ENCODE measurements at places on chromosomes 2 and 18.

- DNase-seq, result no peak
Measured at GRCh38 chr2:183049420-183049819, 11.2 kb upstream of the NCKAP1 start.

- no peak for DNase-seq
Measured at GRCh38 chr18:32753656-32754260, 19.1 kb downstream of the KLHL14 start.

- DNase-seq, result no peak
Measured at GRCh38 chr2:60353863-60354262, 199.6 kb downstream of the BCL11A start.

- DNase-seq, result no peak
Measured at GRCh38 chr2:19312949-19313348, 45.5 kb downstream of the OSR1 start.

GRCh38 chr18:62085756-62086155 lies 101.1 kb downstream of the PIGN start:
- no peak for DNase-seq

DNA sequence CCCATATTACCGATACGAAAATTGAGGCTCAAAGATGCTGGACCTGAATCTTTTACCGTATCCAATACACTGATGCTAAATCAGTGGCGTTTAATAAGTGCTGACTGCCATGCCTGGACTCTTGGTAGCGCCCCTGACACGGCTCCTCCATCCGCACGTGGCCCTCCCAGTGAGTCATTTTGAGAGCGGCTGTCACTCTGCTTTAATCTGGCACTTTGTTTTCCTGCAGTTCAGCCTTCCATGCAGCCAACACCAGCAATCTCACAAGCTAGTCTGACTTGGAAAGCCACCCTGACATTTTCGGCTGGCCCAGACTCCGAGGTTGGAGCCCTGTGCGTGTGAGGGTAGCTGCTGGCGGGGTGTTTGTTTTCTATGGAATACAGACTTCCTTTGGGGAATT lies 155.1 kb upstream of the LMAN1 start:
- no peak for DNase-seq

DNA sequence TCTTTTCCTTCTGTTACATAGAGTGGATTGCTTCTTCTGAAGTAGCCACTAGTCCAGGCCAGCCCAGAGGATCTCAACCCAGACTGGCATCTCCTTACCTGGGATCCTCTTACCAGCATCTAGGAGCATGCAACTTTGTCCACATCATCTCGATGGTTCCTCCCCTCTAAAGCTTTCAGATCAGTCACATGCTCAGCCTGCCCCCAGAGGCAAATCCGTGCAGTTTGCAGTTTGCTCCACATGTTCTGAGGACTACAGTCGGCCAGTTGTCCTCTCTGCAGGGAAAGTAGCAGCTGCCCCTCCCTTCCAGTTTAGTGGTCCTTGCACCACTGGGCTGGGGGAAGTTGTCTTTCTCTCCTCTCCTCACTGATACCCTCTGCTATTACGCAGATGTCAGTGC lies 259.8 kb upstream of the APCDD1 start:
- DNase-seq, result no peak

DNA sequence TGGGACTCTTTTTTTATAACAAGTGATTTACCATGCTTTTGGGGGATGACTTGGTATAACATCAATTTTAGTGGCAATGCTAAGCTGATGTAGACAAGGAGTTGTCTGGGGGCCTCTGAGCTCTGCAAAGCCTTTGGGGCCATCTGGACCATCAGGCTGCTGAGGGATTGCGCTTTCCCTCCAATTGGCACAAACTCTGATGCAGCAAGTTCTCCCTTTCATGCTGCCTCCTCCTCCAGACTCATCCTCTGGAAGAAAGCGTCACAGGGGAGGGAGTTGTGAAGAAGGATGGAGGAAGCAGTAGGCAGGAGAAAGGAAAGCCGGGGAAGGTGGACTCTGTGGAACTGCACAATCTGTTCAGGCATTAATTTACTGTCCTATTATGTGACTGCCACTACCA lies 10.2 kb upstream of the FAP start:
- DNase-seq, result no peak

GRCh38 chr2:69576880-69577279 lies 66.7 kb downstream of the AAK1 start:
- no peak for DNase-seq

GRCh38 chr2:209977386-209978239 lies 24.8 kb upstream of the RPE start:
- DNase-seq, result no peak

DNA sequence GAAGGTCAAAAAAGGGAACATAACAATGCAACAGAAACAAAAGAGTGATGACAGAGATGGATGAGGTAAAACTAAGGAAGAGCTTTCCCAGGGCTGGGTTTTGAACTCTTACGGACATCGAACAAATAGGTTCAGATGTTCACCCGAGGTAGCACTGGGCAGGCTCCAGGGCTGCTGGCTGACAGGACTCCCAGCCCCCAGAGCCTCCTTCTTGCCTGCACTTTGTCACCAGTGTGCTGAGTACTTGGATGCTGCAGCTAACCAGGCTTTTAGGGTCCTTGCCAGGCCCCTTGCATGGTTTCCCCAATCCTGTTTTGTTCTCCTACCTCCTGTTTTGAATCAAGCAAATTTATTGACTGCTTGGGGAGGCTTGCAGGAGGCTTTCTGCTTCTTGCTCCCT lies 322.9 kb downstream of the DYSF start:
- no peak for DNase-seq

DNA sequence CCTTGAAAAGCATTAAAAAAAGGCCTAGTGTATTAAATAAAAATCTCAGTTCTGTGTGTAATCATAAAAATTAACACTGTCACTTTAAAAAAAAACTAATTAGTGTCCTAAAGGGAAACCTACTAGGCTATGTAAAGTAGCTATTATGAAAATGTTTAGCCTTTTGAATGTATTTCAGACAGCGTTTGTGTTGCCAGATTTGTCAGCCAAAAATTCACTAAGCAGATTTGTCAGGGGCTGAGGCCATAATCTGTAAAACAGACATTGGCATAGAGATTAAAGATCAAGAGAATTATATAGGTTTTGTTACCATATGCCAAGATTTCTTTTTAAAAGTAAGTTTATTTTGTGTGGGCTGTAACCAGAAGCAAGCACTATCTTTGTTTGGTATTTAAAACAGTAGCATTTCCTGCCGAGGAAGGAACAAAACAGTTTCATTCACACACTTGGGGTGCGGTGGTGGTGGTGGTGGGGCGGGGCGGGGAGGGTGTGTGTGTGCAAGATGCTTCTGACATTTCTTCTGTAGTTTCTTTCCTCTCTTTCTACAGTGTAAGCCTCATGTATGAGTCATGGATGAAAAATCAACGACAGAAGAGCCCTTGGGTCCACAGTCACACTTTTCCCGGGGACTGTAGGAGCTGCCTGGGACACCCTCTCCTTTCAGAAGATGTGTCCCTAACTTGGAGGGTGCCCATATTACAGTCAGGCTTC lies 328.5 kb upstream of the FANCL start:
- DNase-seq, result no peak

DNA sequence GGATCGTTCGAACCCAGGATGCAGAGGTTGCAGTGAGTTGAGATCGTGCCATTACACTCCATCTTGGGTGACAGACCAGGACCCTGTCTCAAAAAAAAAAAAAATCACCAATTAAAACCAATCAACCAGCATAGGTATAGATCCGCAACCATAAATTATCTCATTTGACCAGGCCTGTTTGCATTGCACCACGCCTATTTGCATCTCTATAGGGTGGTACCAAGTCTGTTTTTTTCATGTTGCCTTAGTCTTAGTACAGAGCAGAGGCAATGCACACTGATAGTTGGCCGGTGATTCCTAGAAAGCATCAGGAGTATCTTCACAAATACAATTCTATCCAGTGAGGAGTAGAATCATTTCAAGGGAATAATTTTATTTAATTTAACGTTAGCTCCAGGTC lies 9.3 kb upstream of the NPC1 start:
- no peak for DNase-seq

All from stimulated activated CD8-positive, alpha-beta memory T cell treated with anti-CD3 and anti-CD28 coated beads, Interleukin-2, amount 100 ng/mL, for 1 hour (primary cell).